AG04449 (cell line): ENCODE measurements at places on chromosomes 7 and 10.
A peak's percentile ranks its signal among the peaks of the same experiment; 100 is the strongest.

GRCh38 chr7:40403703-40404476 is 269.1 kb downstream of the SUGCT start:
- DNase-seq: no peak

DNA sequence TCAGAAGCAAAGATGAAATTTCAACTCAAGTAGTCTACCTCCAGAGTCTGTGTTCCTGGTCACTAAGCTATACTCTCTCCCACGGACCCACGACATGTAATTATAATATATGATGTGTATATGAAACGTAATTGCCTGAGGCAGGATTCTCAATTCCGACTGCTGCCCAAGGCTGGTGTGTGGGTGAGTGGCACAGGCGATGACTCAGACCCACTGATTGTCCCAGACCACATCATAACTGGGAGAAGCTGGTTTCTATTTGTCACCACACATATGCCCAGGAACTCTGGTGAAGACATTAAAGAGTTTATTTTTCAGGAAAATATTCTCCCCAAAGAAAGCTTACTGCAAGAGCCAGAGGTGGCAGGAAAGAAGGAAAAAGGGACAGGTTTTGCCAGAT is 219.3 kb downstream of the JAZF1 start:
- peak; percentile 12 for DNase-seq

DNA sequence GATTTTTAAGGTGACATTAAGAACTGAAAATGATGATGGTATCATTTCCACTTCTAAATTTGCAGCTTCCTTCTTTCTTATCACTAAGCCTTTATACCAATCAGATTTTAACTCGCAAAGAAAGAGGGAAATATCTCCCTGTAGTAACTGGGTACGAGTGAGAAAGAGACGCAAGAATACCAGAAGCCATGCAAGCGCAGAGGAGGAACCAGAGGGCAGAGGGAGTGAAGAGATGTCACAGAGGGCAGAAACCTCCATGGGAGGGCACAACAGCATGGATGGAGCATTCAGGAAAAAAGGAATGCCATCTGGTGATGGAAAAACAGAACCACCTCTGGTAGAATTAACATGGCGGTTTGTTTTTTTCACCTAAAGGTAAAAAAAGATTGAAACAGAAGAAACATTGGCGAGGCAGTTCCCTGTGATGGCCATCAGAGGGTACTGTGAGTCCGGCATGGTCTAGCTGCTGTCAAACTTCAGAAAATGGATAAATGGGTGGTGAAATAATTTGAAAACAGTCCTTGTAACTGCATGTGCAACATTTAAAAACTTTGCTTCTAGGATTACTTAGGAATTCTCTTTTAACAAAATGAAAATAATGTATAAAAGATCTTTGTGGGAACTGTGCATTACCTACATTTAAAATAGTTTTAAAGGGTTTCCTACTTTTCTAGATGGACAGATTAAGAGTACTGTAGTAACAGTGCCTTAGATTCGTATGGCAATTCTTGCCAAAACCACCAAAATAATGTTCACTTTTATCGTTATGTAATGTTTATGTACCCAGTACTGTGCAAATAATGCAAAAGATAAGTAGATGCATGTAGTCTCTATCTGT is 91.8 kb downstream of the ARHGAP12 start:
- DNase-seq: no peak

DNA sequence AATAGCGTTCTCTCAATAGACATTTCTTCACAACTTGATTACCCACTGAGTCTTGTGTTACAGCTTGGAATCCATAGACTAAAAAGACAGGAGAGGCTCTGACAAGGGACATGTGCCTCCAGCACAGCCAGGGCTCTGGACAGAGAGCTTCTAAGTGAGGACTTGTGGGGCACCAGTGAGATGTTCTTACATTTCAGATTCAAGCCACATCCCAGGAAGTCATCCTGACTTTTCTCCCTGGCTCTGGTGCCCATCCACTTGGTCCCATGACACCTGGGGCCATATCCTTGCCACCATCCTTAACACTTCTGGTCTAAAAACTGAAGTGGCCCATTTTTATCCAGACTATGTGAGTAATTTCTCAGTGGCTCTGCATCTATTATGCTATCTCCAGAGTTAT is 440.1 kb downstream of the TCERG1L start:
- DNase-seq: no peak

DNA sequence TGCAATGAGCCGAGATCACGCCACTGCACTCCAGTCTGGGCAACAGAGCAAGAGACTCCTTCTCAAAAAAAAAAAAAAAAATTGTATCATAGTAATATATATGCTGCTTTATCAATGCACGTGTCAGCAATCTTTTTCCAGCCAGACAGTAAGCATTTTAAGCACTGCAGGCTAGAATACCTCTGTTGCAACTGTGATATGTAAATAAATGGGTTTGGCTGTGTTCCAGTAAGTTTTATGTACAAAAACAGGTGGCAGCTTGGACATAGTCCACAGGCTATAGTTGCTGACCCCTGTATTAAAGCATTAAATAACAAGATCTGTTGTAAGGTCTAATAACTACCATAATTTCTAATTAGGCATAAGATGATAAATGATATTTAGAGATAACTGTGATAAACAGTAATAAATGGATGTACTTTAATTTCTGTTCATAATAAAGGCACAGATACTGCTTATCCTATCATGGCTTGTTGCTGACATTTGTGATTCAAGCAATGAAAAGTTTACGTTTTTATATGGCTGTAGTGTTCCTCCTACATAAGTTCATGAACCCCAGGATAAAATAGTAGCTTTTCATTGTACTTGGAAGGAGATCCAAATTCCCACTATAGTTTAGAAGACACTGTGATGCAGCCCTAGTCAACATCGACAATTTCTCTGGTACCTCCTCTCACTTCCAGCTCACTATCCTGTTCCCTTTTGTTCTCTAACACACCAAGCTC is 161.4 kb downstream of the ELMO1 start:
- DNase-seq: no peak

GRCh38 chr10:100939763-100940344 is 27.1 kb downstream of the SLF2 start:
- DNase-seq: peak; percentile 46

- no peak for DNase-seq
Observed at GRCh38 chr10:53315709-53316108, 543.1 kb upstream of the MBL2 start.

GRCh38 chr7:55534916-55535590 is 37.2 kb downstream of the VOPP1 start:
- no peak for DNase-seq

GRCh38 chr10:125407557-125407956 is 247.2 kb upstream of the CTBP2 start:
- DNase-seq: no peak

GRCh38 chr7:106465704-106466468 is 181.1 kb upstream of the NAMPT start:
- no peak for DNase-seq

GRCh38 chr10:70272925-70273316 is 10.9 kb downstream of the NPFFR1 start:
- no peak for DNase-seq

- peak; percentile 24 for DNase-seq
Observed at GRCh38 chr10:107442035-107442505, 277.6 kb upstream of the SORCS1 start.

- DNase-seq: no peak
Observed at GRCh38 chr10:110035070-110035921, 27.5 kb downstream of the ADD3 start.

DNA sequence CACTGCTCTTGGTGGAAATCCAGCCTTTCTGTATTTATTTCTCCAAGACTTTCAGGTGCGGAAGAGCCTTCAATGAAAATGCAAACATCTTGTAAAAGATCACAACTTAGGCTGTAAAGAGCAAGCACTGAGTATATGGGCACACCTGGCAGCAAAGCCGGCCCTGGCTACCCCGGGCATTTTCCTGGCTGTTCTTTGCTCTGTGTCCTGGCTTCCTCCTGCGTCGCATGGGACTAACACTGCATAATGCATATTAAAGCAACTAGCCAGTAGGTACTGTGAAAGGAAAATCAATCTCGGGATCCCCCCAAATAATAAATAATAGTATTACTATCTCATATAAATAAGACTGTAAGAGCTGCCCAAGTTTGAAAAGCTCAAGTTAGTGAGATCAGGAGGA is 9.9 kb downstream of the JAZF1 start:
- DNase-seq: no peak

- no peak for DNase-seq
Observed at GRCh38 chr7:140287988-140288387, 110.3 kb downstream of the SLC37A3 start.

- no peak for DNase-seq
Observed at GRCh38 chr10:110324805-110325280, 20.1 kb upstream of the SMNDC1 start.

GRCh38 chr7:147912946-147913638 is 677.5 kb upstream of the C7orf33 start:
- DNase-seq: no peak

- DNase-seq: no peak
Observed at GRCh38 chr10:31028081-31028480, 3.6 kb downstream of the ZNF438 start.

DNA sequence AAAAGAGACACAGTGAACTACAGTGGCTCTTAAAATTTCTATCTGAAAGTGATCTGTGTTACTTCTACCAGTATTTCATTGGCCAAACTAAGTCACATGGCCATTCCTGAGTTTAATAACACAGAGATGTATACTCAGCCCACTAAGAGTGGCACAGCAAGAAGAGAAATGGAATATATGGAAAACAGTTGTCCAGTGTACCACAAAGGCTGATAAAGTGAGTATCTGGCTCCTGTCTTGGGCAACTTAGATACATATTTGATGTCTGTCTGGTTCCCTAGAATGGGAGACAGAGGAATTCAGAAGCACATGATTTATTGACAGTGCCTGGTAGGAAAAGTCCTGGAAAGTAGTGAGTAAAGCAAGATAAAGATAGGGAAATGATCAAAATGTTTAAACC is 10.1 kb upstream of the PON1 start:
- DNase-seq: no peak

DNA sequence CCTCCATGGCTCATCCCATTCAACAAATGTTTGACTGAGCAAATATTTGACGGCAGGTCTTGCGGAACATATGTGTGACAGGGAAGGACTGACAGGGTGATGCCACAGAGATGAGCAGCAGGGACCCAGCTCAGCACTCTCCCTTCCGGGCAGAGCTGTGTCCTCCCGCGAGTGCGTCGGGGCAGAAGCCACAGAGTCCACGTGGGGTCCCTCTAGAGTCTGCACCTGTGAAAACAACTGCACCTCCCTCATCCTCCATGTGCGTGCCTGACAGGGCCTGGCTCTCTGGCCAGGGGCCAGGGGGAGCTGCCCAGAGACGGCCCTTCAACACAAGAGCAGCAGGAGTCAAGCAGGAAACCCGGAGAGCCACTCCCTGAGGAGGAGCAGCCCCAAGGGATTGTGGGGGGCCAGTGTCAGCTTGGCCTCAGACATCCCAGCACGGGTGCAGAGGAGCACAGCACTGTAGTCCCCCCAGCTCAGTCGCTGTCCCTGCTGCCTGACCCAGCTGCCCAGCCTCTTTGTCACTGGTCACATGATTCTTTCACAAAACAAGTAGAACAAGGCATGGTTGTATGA is 83.6 kb upstream of the TMEM72 start:
- DNase-seq: no peak

- no peak for DNase-seq
Observed at GRCh38 chr10:26534384-26534783, 96.2 kb downstream of the APBB1IP start.

- DNase-seq: no peak
Observed at GRCh38 chr10:115045499-115045898, 47.7 kb upstream of the ATRNL1 start.

DNA sequence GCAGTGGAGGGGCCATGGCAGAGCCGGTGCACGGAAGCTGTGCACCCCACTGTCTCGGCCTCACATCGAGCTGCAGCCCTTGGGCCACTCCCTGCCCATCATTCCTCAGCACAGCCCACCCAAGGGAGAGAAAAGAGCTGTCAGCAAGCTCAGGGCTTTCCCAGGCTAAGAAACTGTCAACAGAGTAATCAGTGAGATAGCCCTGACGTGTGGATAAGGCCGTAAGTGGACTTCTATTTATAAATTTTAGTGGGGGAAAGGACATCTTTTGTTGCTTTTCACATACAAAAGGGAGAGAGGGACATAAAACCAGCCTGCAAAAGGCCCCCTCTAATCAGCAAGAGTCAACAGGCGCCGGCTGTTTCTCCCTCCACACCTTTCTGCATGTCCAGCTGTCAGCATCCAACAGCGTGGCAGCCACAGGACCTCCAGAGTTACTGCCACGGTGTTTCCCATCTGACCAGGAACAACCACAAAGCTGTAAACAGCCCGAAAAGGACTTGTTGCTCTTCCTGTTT is 56.8 kb upstream of the DDC start:
- no peak for DNase-seq

- no peak for DNase-seq
Observed at GRCh38 chr10:28566458-28567015, 33.6 kb downstream of the WAC start.

DNA sequence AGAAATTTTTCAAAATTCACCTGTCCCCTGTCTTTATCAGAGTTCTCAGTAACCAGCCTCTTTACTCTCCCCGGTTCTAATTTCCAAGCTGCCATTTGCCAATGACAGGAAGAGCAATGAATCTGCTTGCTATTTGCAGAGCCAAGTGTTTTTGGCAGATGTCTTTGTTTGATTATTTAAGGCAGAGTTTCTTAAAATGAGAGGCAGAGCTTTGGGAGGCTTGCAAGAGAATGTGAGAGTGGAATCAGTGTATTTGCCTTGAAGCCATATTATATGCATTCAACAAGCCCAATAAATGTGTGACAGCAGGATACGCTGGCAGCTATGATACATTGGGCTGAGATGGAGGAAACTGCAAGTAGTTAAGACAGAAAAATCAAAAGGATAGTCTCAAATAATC is 196.5 kb downstream of the PHF14 start:
- DNase-seq: no peak

DNA sequence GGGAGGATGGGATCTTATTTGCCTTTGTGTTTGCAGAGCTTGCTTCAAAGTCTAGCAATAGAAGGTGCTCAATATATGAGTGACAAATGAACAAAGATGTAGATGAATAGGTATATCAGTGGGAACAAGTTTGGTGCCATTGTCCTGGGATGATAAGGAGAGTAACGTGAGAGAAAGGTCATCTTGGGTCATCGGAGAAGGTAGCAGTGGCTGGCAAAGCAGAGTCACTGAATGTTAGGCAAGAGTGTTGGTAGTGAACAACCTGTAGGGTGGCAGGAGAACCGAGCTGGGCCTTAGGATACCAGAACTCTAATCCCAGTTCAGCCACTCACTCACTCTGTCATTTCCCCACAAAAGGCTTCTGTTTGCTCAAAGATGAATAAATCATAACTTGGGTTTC is 87.2 kb downstream of the CCDC71L start:
- no peak for DNase-seq

- no peak for DNase-seq
Observed at GRCh38 chr10:23379686-23380085, 35.1 kb upstream of the C10orf67 start.

GRCh38 chr7:30572212-30572841 is 22.4 kb upstream of the GARS1 start:
- DNase-seq: no peak

GRCh38 chr10:26854524-26854923 is 6.2 kb downstream of the ABI1 start:
- DNase-seq: no peak

- DNase-seq: no peak
Observed at GRCh38 chr7:80764132-80764531, 125.7 kb downstream of the CD36 start.

GRCh38 chr7:148242294-148242821 is 348.2 kb upstream of the C7orf33 start:
- DNase-seq: no peak

GRCh38 chr10:31083765-31084184 is 52.1 kb upstream of the ZNF438 start:
- DNase-seq: no peak
